ENCODE measurements at places on chromosomes 7 and 10.

DNA sequence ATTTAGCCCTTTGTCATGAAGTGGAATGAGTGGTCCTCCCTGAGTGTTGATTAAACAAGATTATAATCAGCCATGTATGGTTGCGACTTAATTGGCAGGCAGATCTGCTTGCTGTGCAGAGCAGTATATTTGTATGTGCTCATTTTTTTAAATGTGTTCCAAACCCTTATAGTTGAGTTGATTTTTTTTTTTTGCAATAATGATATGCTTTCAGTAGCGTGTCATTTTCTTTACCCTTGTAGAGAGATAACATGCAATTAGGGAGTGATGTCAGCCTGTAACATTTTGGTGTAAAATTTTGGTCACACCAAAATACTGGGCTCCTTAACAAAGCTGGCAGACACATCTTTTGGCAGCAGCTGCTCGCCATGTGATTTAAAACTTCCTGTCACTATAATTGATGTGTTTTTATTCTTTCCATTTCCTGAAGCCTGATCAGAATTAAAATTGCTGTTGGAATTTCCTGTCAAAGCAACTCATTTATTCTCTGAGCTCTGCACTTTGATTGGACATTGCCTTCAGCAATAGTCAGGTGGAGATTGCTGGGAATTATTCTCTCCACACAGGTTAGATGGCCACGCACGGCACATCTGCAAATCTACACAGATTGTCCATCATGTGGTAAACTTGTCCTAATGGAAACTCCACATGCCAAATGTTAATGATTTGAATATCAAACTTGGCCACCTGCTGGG is 125.3 kb downstream of the DYNC1I1 start:
- no peak overlapping the region for H3K4me3 ChIP-seq
- no peaks in the 10 kb centered on the region for H3K36me3 ChIP-seq
- peaks cover 9% of the 10 kb centered on the region for H3K27me3 ChIP-seq
- no peaks in the 10 kb centered on the region for H3K4me1 ChIP-seq
- no peak overlapping the region for H3K27ac ChIP-seq
- DNase-seq, result no peak

DNA sequence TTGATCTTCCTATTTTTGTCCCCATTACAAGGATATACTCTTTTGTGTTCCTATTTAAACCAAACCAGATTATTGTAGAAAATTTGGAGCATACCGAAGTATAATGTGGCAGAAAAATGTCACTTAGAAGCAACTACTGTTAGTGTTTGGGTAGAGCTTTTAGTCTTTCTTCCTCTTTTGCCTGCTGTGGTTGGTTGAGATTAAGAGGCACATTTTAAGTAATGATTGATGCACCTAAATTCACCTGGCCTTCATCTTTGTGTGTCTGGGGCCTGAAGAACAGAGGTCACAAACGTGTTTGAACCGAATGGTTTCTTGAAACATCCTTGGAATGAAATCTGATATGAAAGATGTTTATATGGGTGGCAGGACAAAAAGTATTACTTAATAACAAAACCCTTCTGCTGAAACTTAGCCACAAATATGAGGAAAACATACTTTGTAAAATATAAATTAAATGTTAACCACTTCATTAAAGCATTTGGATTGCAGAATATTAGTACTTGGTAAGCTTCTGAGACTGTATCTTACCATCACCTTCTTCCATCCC is 2.6 kb downstream of the BPGM start:
- H3K27me3 ChIP-seq, result no peaks in the 10 kb centered on the region
- peak overlapping the region; percentile 7 for H3K4me3 ChIP-seq
- no peak for DNase-seq
- H3K4me1 ChIP-seq, result peaks cover 41% of the 10 kb centered on the region
- no peak overlapping the region for H3K27ac ChIP-seq

DNA sequence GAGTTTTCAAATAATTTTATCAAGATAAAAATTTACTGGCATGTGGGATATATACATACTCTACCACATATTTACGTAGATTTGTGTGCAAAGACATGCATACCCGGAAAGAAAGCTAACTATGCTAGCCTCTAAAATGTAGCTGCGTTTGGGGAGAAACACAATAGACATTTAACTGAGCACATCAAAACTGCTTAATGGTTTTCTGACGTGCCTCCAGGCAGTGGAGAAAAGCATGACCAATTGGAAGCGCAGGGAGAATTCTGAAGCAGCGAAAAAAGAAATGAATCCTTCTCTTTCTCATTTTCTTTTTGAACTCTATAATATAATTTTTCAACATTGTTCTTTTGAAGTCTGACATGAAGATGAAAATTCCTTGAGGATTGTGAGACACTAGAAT is 60.3 kb upstream of the LYZL1 start:
- no peaks in the 10 kb centered on the region for H3K36me3 ChIP-seq
- no peak overlapping the region for H3K4me3 ChIP-seq
- H3K4me1 ChIP-seq, result no peaks in the 10 kb centered on the region
- DNase-seq, result no peak

GRCh38 chr7:150756166-150756565 is 18.9 kb downstream of the GIMAP5 start:
- peaks cover 2% of the 10 kb centered on the region for H3K36me3 ChIP-seq
- no peaks in the 10 kb centered on the region for H3K27me3 ChIP-seq
- peaks cover 49% of the 10 kb centered on the region for H3K4me1 ChIP-seq
- DNase-seq, result peak; percentile 41

- H3K27me3 ChIP-seq, result peaks cover 39% of the 10 kb centered on the region
- DNase-seq, result no peak
- H3K27ac ChIP-seq, result no peak overlapping the region
- no peaks in the 10 kb centered on the region for H3K36me3 ChIP-seq
- H3K4me1 ChIP-seq, result peaks cover 4% of the 10 kb centered on the region
Observed at GRCh38 chr10:77921395-77921794, 5.2 kb downstream of the DLG5 start.

DNA sequence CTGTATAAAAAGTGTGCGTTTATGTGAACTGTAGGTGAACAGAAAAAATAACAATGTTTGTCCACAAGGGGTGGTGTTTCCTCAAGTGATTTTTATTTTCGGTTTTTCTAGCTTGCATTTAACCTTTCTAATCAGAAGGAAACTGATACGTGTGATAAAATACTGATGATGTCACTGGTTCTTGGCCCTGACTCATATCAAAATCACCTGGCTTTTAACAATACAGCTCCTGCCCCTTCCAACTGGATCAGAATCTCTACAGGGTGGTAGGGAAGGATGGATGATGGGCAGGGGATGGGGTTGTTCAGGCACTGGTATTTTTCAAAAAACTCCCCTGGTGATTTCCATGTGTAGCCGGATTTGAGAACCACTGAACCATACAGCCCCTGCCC is 10.9 kb downstream of the NPFFR1 start:
- no peaks in the 10 kb centered on the region for H3K36me3 ChIP-seq
- DNase-seq, result no peak
- peak overlapping the region; percentile 23 for H3K4me3 ChIP-seq
- H3K27me3 ChIP-seq, result no peaks in the 10 kb centered on the region
- H3K27ac ChIP-seq, result peak overlapping the region; percentile 45

- peak overlapping the region; percentile 50 for H3K4me3 ChIP-seq
- H3K36me3 ChIP-seq, result peaks cover 26% of the 10 kb centered on the region
- H3K27me3 ChIP-seq, result no peaks in the 10 kb centered on the region
- peak overlapping the region; percentile 75 for H3K27ac ChIP-seq
- DNase-seq, result peak; percentile 46
Observed at GRCh38 chr7:129438839-129439651, 4.8 kb downstream of the STRIP2 start.

GRCh38 chr7:128398016-128398840 is 11.6 kb downstream of the IMPDH1 start:
- H3K27me3 ChIP-seq, result no peaks in the 10 kb centered on the region
- peaks cover 5% of the 10 kb centered on the region for H3K4me1 ChIP-seq
- H3K36me3 ChIP-seq, result peaks cover 12% of the 10 kb centered on the region
- H3K4me3 ChIP-seq, result no peak overlapping the region

GRCh38 chr7:123437447-123437995 is 96.9 kb downstream of the IQUB start:
- no peaks in the 10 kb centered on the region for H3K27me3 ChIP-seq
- no peak overlapping the region for H3K27ac ChIP-seq
- no peaks in the 10 kb centered on the region for H3K36me3 ChIP-seq
- no peaks in the 10 kb centered on the region for H3K4me1 ChIP-seq
- no peak overlapping the region for H3K4me3 ChIP-seq
- DNase-seq, result no peak

GRCh38 chr10:46234431-46235060 is 52.3 kb upstream of the ANTXRL start:
- no peaks in the 10 kb centered on the region for H3K27me3 ChIP-seq
- peaks cover 18% of the 10 kb centered on the region for H3K36me3 ChIP-seq
- H3K4me1 ChIP-seq, result peaks cover 5% of the 10 kb centered on the region
- H3K4me3 ChIP-seq, result no peak overlapping the region
- H3K27ac ChIP-seq, result no peak overlapping the region
- peak; percentile 30 for DNase-seq

- no peaks in the 10 kb centered on the region for H3K36me3 ChIP-seq
- no peak overlapping the region for H3K4me3 ChIP-seq
- DNase-seq, result no peak
- peaks cover 2% of the 10 kb centered on the region for H3K4me1 ChIP-seq
Observed at GRCh38 chr7:108051454-108051853, 48.5 kb upstream of the LAMB1 start.

- H3K4me3 ChIP-seq, result no peak overlapping the region
- H3K27ac ChIP-seq, result no peak overlapping the region
- peaks cover 20% of the 10 kb centered on the region for H3K4me1 ChIP-seq
- peak; percentile 68 for DNase-seq
- H3K27me3 ChIP-seq, result no peaks in the 10 kb centered on the region
Observed at GRCh38 chr7:26365077-26365900, 73.6 kb downstream of the SNX10 start.

DNA sequence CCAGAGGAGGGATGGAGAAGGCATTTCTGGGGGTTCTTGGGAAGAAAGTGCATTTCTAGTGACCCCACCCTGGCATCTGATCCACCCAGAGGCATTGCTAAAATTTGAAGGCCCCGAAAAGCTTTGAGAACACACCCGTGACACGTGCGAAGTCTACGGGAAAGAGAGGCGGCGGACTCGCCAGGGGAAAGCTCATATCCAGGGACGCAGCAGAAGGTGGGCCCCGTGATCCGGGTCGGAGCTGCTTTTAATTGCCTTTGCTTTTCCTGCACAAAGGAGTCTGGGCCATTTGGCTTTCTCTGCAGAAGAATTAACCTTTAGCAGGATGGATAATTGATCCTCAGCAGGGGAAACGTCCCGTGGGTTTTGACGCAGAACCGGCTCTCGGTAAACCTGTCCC is 50.3 kb downstream of the CARD11 start:
- H3K4me3 ChIP-seq, result no peak overlapping the region
- peaks cover 83% of the 10 kb centered on the region for H3K36me3 ChIP-seq
- peaks cover 8% of the 10 kb centered on the region for H3K4me1 ChIP-seq
- DNase-seq, result no peak

GRCh38 chr10:5945190-5945509 is 32.2 kb downstream of the IL15RA start:
- peaks cover 2% of the 10 kb centered on the region for H3K36me3 ChIP-seq
- no peaks in the 10 kb centered on the region for H3K27me3 ChIP-seq
- H3K4me1 ChIP-seq, result peaks cover 5% of the 10 kb centered on the region
- H3K4me3 ChIP-seq, result no peak overlapping the region
- no peak for DNase-seq

DNA sequence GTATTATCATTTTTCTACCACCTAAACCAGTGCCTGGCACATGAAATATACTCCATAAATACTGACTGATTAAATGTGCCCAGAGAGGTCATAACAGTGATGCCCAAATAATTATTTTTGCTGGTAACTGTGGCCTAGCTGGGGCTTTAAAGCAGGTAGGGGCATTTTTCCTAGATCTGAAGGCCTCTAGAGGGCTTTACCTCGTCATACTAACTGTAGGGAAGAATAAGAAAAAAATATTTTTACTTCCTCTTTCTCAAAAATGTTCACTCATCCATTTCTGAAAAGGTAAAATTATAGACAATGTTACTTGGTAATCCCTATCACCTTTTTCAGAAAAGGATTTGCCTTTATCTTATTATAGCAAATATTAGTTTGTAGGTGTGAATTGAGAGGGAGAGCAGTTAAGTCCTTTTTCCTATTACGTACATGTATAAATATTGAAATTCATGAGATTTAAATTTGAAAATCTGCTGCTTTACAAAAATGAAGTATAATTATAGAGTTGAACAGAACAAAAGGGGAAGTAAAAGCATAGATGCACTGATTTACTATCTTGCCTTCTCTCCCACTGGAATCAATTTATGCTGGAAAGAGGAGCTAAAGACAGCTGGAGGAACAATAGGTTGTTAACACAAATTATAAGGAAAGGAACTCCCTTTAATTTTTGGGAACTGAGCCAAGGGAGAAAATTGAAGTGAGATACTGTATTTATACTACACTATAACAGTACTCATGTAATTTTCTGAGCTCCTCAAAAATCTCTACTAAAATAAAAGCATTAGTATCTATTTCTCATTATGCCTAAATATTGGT is 71.5 kb upstream of the NOBOX start:
- no peaks in the 10 kb centered on the region for H3K36me3 ChIP-seq
- no peaks in the 10 kb centered on the region for H3K27me3 ChIP-seq
- no peak for DNase-seq
- H3K4me3 ChIP-seq, result no peak overlapping the region
- no peak overlapping the region for H3K27ac ChIP-seq

DNA sequence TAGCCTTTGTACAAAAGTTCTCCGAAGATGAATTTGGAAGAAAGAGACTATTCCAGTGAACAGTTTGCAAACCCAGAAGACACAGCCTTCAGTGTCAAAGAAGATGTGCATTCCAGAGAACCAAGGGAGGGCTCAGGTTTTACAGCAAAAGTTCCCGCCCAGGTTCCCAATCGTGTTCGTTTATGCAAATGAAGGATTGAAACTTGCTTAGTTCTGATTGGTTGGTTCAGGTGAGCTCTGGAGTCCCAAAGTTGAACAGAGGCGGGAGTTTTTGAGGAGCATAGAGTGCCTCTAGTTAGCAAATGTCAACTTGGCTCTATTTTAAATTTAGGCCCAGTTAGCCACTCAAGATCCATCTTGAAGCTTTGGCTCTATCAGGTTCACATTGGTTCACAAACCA is 51.3 kb downstream of the TMEM270 start:
- no peak for DNase-seq
- H3K27ac ChIP-seq, result no peak overlapping the region
- peaks cover 8% of the 10 kb centered on the region for H3K27me3 ChIP-seq
- H3K4me3 ChIP-seq, result no peak overlapping the region

DNA sequence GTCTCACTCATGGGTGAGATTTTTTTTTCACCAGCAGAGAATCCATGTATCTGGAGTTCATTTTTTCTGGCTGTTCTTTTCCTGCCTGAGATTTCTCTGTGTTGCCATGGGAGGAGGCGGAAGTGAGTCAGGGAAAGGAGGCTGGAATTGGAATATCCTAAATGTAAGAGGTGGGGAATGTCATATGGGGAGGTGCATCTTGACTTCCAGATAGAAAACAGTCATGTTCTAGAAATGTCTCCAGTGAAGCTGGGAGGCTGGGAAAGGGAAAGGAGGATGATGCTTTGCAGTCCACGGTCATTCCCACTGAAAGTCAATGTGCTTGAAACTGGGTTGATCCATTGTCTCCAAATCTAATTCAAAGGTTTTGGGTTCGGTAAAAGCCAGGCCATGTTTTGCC is 39.7 kb upstream of the HPS1 start:
- H3K36me3 ChIP-seq, result no peaks in the 10 kb centered on the region
- no peak overlapping the region for H3K4me3 ChIP-seq
- peaks cover 3% of the 10 kb centered on the region for H3K4me1 ChIP-seq
- no peak overlapping the region for H3K27ac ChIP-seq
- peaks cover 3% of the 10 kb centered on the region for H3K27me3 ChIP-seq

- H3K27ac ChIP-seq, result peak overlapping the region; percentile 15
- H3K36me3 ChIP-seq, result no peaks in the 10 kb centered on the region
- no peak for DNase-seq
- H3K4me1 ChIP-seq, result peaks cover 2% of the 10 kb centered on the region
Observed at GRCh38 chr7:1228545-1229201, 4.0 kb upstream of the UNCX start.

All from activated CD8-positive, alpha-beta memory T cell treated with anti-CD3 and anti-CD28 coated beads, Interleukin-2, amount 10 ng/mL, durations not matched to agents 7 days and 5 days (primary cell).